T-helper 2 cell (primary cell): ENCODE measurements at places on chromosomes 3 and 15.

- DNase-seq, result no peak
These were observed 30.5 kb downstream of the NKIRAS1 start for GRCh38 chr3:23886311-23886710.

DNA sequence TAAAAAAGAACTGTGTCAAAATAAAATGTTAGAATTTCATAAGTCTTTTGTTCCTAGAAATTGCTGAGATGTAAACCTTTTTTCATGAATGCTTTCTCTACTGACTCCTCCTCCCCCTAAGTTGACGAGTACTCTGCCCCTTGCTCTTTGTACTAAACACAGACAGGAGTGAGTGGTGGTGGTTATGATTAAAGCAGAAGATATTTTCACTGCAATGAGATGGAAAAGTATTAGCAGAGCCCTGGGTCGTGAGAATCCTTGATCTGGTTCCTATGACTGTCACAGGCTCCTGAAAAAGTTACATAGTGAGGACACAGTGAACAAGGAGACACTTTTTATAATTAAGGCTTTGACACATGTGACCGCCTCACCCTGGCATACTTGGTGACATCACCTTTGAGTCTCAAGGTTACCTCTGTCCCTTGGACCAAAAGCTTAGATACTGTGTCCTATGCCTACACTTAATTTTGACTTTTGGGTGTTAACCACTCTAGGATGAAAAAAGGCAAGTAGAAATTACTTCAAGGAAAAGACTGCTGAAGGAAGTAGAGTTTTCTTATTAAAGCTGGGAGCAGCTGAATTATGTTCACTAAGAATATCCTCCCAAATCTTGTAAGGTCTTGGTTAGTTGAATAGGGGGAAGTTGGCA lies 130.4 kb upstream of the LYSMD4 start:
- no peak for DNase-seq

- DNase-seq, result no peak
These were observed 340.6 kb downstream of the PTPRG start for GRCh38 chr3:61901986-61902385.

DNA sequence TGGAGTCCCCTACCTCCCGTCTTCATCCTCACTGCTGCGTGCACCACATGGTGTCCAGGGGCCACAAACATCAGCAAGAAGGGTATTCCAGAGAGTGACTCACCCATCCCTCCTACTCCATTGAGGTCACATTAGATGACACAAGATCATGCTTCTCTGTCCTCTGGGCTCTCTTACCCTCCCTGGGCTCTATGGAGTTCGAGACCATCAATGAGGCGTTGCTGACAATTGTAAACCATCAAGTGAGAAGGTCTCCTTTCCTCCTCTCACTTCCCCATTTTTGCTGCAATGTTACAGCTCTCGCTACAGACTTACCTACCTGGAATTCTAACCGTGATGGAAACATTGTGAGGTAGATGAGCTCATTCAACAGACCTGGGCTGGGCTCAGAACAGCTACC lies 51.7 kb downstream of the HMCES start:
- DNase-seq, result no peak

GRCh38 chr15:65980824-65981456 lies 111.6 kb downstream of the RAB11A start:
- no peak for DNase-seq

DNA sequence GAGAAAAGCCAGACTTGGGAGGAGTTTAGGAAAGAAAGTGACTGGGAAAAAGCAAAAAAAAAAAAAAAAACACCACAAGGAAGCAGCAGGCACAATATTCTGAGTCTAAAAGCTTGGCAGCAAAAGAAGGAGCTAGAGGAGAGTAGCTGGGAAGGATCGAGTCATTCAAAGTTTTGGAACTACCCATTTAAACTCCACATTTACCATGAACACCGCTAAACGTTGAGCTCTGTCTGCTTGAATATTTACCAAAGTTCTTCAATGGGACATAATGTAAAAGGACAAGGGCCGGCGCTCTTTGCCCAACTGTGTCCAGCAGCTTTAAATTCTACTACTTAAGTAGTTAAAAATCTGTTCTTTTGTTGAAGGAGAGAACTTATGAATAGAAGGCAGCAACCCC lies 481.9 kb downstream of the FOXP1 start:
- DNase-seq, result no peak

DNA sequence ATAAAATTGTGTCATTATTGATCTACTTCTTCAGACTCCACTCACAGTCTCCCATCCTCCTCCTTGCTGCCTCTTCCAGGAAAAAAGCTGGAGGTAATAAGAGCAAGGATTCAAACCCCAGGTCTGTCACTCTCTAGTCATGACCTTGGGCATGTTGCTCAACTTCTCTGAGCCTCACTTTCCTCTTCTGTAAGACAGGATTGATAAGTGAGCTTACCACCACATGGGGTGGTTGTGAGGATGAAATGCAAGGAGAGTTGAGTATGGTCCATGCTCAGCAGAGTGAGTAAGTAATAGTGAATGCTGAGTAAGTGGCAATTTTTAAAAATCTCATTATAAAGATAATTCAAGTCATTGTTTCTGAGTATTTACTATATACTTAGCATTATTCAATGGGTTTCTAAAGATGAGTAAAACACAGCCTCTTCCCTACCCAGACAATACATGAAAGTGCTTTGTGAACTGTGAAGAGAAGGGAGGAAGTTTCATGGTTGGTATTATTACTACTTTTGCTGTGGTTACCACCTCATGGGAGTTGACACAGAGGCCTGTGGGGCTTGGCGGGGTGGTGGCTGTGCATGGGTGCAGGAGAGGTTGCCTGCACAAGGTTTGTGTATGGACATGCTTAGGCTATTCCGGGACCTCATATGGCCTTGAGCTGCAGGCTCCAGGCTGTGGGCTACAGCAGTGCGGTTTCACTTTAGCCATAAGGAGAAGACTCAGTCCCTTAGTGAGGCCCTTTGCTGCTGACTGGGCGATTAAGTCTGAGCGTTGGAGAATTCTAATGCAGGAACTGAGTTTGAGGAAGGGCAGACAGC lies 30.0 kb downstream of the SLC6A11 start:
- DNase-seq, result no peak

- no peak for DNase-seq
These were observed 271.0 kb downstream of the GABRG3 start for GRCh38 chr15:27241943-27242342.

DNA sequence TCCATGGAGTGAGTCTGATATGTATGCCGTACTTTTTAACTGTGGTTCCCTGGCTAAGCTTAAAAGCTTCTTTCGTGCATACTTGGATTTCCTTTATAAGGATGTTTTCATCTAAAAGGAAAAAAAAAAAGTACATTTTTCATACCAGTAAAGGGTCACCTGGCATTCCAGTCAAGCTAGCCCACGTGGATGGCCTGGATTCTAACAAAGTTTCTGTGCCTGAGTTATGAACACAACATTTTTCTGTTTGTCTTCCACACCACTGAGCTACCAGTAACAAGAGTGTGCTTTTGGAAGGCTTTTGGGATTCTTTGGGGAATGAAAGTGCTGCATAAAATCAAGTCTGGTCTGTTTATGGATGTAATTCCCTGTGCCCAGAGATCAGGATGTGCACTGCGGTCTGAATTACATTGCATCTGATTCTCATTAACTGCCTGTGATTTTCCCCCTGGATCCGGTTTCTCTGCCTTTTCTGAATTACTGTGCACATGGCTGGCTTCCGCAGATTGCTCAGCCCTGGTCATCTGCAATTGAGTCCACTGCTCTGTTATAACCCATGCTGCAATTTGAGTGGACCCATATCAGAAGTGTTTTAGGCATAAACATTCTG lies 38.2 kb upstream of the MAGI1 start:
- DNase-seq, result no peak

DNA sequence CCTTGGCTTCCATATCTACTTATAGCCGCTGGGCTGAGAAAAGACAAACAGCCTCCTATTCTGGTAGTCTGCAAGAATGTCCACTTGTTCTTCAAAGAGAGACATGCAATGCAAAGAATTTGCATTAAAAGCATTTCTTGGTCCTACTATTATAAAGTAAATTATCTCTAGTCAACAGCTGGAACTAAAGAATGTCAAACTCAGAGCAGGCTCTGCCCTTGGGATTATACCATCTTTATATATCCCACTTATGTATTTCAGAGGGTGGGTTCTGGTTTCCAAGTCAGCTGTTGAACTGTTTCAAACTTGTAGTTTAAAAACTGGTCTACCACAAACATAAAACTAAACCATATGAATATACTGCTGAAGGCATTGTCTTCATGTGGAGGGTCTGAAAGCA lies 7.0 kb upstream of the ACTC1 start:
- no peak for DNase-seq

GRCh38 chr3:129039271-129040038 lies 21.1 kb upstream of the GP9 start:
- no peak for DNase-seq

DNA sequence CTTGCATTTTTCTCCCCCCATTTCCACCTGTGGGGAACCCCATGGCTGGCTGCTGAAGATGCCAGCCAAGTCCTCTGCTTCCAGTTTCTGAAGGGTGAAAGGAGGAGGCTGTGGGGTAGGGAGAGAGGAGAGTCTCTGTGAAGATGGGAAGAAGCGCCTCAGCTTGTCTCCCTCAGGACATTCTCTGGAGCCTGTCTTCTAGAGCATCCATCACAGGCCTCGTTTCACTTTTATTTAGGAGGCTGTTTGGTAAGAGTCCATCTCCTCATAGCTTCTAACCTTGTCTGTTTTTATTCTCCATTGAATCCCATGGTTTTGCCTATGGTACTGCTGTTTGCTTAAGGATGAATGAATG lies 8.8 kb upstream of the LCTL start:
- DNase-seq, result no peak

DNA sequence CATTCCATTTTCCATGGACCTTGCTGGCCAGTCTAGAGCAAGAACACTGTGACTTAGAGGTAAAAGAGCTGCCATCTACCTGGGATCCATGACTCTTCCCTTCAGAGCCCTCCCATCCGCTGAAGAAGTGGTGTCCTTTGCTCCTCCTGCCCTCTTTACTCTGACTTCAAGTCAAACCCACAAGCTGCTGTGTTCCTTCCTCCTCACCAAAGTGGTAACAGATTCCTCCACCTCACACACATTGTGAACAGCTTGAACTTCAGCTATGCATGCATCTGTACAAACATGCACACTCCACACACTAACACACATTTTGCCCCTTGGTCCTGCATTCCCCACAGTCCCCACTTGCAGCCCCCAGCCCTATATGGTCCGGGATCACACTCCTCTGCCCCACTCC lies 990 bp downstream of the IQCF5 start:
- DNase-seq, result no peak

GRCh38 chr3:39191111-39191510 lies 1.3 kb downstream of the XIRP1 start:
- no peak for DNase-seq

DNA sequence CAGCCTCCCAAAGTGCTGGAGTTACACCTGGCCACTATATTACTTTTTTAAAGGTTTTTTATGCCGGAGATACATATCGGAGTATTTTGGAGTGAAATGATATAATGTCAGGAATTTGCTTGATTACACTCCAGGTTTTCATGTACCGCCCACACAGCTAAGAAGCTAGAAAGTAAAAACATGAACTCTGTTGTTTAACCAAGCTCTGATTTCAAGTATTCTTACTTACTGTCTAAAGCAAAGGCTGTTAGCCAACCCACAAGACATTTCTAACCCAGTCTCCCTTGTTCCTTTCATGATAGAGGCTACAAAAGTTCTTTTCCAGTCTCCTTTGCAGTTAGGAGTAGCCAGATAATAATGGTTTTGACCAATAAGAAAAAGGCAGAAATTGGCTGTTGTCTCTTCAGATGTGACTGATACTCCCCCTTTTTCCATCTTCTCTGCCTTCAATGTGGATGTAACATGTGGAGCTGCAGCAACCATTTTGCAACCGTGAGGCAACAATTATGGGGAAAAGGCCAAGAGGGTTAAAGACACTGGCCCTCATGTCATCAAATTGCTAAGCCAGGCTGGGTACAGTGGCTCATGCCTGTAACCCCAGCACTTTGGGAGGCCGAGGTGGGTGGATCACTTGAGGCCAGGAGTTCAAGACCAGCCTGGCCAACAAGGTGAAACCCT lies 6.1 kb upstream of the CP start:
- no peak for DNase-seq

GRCh38 chr3:124648551-124648950 lies 81.7 kb upstream of the UMPS start:
- DNase-seq, result no peak

GRCh38 chr3:180401226-180401625 lies 200.7 kb upstream of the TTC14 start:
- DNase-seq, result no peak

- no peak for DNase-seq
These were observed 320.2 kb downstream of the MEX3B start for GRCh38 chr15:81725590-81725989.

DNA sequence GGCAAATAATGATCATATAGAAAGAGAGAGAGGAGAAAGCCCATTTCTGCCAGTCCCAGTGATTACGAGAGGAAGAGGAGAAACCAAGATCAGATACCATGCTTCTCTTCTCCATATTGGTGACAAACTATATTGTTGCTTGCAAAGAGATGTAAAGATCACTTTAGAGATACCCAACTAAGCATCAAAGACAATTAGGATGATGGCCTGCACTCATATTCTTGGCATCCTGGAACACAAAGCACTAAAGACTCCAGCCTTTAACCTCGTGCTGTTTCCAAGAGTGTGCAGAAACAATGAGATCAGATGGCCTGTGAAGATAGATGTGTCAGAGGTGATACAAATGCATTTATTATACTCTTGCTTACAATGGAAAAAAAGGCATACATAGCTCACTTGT lies 170.7 kb upstream of the TP63 start:
- DNase-seq, result no peak

- DNase-seq, result no peak
These were observed 38.0 kb upstream of the COPB2 start for GRCh38 chr3:139427283-139428060.

- DNase-seq, result no peak
These were observed 41.0 kb downstream of the EPHB3 start for GRCh38 chr3:184602372-184603150.

DNA sequence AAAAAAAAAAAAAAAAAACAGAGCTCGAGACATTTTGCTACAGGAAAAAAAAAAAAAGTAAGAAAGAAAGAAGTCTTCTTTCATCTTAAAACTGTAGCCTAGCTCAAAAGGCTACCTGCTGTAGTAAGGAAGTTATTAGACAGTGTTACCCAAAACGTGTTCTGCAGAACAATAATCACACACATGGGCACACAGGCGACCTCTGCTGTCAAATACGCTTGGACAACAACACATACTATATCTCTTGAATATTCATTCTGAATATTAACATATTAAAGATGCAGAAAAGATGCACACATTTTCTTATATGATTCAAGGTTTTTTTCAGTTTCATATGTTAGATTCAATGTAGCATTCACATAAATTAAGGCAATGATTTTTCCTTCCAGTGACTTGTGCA lies 215.8 kb downstream of the ROBO1 start:
- no peak for DNase-seq

DNA sequence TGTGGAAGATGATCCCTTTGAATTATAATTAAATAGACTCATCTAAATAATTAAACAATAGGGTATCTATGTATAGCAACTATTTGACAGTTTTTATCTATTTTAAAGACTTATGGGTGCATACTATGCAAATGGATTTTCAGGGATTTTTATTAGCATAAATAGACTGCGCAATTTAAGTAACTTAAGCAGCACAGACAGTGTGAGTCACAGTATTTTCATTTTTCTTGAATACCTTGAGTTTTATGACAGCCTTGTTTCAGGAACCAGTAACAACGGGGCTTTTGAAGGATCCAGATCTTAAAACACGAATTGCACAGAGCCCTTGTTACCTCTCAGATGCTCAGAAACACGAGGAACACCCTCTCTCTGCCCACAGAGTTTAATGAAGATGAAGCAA lies 175.5 kb upstream of the CD96 start:
- no peak for DNase-seq

- peak; percentile 75 for DNase-seq
These were observed 61.5 kb downstream of the IQSEC1 start for GRCh38 chr3:13011573-13012220.
